ENCODE measurements at places on chromosomes 2 and 18. TPM values are rescaled to one million over a fixed set of nuclear protein-coding genes. Genes with fewer than 3 reads are reported as not detected.

The TEX44 gene
- total RNA-seq = not detected

DNA sequence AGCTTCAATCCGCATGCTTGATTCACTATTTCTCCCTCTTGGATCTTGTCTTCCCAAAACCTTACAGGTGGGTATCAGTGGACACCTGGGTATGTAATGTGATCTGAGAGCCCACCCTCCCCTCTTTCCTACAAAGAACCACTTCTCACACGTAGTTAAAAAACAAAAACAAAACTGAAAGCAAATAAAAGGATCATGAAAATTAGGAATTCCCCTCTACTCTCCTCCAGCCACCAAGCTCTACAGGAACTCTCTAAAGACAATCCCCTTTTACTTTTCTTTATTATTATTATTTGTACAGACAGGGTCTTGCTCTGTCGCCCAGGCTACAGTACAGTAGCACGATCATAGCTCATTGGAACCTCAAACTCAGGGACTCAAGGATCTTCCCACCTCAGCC is 40.8 kb upstream of the MYO1B start:
- no peaks in the 10 kb centered on the region for H3K27me3 ChIP-seq
- H3K4me1 ChIP-seq = no peaks in the 10 kb centered on the region
- H3K4me3 ChIP-seq = no peak overlapping the region
- H3K36me3 ChIP-seq = no peaks in the 10 kb centered on the region
- no peak for DNase-seq

DNA sequence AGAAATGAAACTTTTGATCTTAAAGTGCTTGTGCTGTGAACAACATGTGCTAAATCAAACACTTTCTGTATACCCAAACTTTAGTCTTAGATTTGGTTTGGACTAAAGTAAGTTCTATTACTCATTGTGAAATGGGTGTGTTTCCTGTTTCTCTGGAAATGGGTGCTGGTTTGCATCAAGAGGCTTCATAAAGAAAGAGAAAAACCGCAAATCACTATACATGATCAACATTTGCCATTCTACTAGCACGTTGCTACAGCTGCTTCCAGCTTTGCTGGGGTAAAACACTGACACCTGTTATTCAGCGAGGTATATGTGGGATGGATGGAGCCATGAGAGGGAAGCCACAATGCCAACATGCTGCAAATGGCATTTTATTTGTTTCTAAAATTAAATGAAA is 547.0 kb upstream of the ACVR2A start:
- no peak for DNase-seq
- H3K4me3 ChIP-seq = no peak overlapping the region
- no peaks in the 10 kb centered on the region for H3K4me1 ChIP-seq
- H3K27me3 ChIP-seq = no peaks in the 10 kb centered on the region
- H3K36me3 ChIP-seq = no peaks in the 10 kb centered on the region

- no peaks in the 10 kb centered on the region for H3K36me3 ChIP-seq
- DNase-seq = no peak
- H3K27me3 ChIP-seq = no peaks in the 10 kb centered on the region
- H3K4me3 ChIP-seq = no peak overlapping the region
- no peaks in the 10 kb centered on the region for H3K4me1 ChIP-seq
Measured at GRCh38 chr2:31785876-31786275, 205.1 kb upstream of the SRD5A2 start.

The EIF2AK3 gene
- 6.5 TPM for total RNA-seq

GRCh38 chr2:241867776-241868420 is 1.6 kb upstream of the RTP5 start:
- H3K4me3 ChIP-seq = no peak overlapping the region
- H3K27ac ChIP-seq = no peak overlapping the region
- H3K4me1 ChIP-seq = no peaks in the 10 kb centered on the region
- H3K27me3 ChIP-seq = peaks cover 23% of the 10 kb centered on the region

The C2orf74 gene
- 7.2 TPM for total RNA-seq

DNA sequence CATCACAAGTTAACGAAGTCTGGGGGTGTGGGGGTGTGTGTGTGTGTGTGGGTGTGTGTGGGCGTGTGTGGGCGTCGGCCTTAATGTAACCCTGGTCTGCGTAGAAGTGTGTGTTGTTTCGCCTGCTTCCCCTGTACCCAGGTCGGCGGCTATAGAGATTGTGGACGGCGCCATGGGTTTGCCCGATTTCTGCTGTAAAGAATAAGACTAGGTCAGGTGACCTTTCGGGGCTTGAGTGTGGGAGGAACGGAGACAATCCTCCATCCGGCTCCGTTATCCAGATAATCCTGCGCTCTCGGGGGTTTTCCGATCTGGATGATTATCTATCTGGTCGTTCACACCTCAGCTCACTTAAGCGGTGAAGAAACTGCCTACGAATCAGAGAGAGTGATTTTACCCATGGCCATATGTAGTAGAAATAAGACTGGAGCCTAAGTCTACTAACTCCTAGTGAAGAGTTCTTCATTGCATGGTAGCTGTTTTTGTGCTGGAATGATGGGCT is 543 bp downstream of the HADHB start:
- peak overlapping the region; percentile 90 for H3K4me3 ChIP-seq
- H3K27me3 ChIP-seq = no peaks in the 10 kb centered on the region
- no peak for DNase-seq
- H3K4me1 ChIP-seq = peaks cover 18% of the 10 kb centered on the region
- H3K27ac ChIP-seq = peak overlapping the region; percentile 96
- no peaks in the 10 kb centered on the region for H3K36me3 ChIP-seq

DNA sequence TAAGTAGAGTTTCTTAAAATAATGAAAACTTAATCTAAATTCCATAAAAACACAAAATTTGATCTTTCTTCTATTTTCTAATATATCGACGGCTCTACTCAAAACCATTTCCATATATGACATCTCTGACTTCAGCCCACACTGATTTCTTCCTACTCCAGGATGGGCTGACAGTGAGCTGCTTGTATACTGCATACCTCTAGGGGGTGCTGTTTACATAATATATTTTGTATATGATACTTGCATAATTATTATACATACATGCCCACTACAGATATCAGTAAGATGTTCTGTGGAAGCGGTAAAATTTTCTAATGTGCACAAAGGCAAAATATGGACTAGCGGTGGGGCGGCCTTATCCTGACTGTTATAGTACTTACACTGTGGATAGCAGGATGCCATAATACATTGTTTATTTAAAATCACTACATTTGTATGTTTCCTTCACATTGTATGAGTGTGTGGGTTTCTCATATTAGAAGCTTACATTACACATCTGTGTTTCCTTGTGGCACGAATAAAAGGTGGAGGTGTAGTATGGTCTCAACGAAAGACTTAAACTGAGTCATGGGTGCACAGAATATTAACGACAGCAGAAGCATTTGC is 66.1 kb upstream of the NXPH2 start:
- no peaks in the 10 kb centered on the region for H3K27me3 ChIP-seq
- no peak overlapping the region for H3K27ac ChIP-seq
- no peaks in the 10 kb centered on the region for H3K36me3 ChIP-seq
- no peak overlapping the region for H3K4me3 ChIP-seq
- no peak for DNase-seq
- H3K4me1 ChIP-seq = no peaks in the 10 kb centered on the region

The CRACDL gene
- total RNA-seq = 51.9 TPM

- no peak overlapping the region for H3K27ac ChIP-seq
- DNase-seq = no peak
- peak overlapping the region; percentile 81 for H3K4me3 ChIP-seq
- no peaks in the 10 kb centered on the region for H3K36me3 ChIP-seq
Measured at GRCh38 chr2:202036601-202037037, 3.0 kb downstream of the FZD7 start.

DNA sequence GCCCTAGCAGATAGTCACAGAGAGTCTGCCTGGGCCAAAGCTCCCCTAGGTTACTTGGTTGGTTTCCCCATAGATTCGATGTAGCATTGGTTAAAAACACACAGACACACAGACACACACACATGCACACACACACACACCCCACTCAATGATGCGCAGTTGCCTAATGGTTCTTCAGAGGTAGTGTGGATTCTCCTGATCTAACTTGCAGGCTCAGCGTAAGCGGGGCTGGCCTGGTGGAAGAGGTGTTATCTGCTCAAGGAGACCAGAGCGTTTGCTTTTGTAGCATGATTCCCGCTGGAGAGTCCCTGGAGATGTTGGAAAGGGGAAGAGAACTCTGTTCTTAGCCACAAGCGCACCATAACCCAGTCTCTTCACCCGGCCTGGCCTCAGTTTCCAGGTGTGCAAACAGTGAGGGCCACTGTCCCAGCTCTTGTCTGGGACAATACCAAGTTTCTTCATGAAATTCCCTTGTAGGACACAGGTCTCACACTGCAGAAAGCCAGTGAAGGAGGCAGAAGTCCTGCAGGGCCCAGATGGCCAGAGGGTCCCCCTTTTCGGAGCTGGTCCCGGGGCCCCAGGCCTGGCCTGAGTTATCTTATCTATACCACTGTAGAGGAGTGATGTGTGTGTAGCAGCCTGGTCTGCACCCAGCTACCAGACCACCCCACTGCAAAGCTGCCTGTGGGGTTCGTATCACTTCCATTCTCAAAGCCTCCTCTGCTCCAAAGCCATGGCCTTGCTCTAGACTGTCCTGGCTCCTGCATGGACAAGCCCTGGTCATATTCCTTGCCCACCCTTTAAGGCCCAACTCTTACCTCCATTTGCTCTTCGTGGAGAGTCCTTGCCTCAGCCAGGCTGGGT is 3.7 kb downstream of the ACKR3 start:
- no peak for DNase-seq
- H3K27me3 ChIP-seq = no peaks in the 10 kb centered on the region

- no peaks in the 10 kb centered on the region for H3K27me3 ChIP-seq
- H3K4me1 ChIP-seq = no peaks in the 10 kb centered on the region
- H3K27ac ChIP-seq = no peak overlapping the region
- no peak for DNase-seq
- H3K36me3 ChIP-seq = no peaks in the 10 kb centered on the region
Measured at GRCh38 chr18:8029061-8029460, 461.9 kb downstream of the PTPRM start.

The ALLC gene
- not detected for total RNA-seq

All from ascending aorta (tissue), 2 donors.